ENCODE measurements at places on chromosomes 11 and 22.

- peak; percentile 84 for DNase-seq
Observed at GRCh38 chr22:24951942-24952836, at the start of gene KIAA1671. Gene KIAA1671 (plus strand): TSS chr22:24952716. CDS start chr22:25028000, 75,284 bp downstream.

- no peak for DNase-seq
Observed at GRCh38 chr11:75023446-75024067, 34.8 kb downstream of the NEU3 start.

DNA sequence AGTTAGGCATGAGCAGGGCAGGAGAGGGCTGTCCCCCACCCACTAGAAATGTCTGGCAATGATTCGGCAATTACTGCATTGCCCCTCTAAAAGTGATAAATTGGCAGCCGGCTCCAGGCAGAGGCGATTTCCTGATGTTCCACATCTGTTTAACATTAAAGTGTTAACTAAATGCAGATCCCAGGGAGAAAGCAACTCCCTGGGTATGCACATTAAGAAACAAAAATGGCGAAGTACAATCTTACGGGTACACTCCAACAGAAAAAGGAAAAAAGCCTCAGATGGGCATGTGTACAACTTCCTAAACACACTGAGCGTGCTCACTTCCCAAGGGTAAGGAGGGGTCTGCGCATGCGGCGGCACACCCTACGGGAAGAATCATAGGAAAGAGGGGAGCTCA is 314.4 kb downstream of the CASP12 start:
- DNase-seq, result no peak

- no peak for DNase-seq
Observed at GRCh38 chr11:6583584-6583983, 19.8 kb downstream of the RRP8 start.

- DNase-seq, result no peak
Observed at GRCh38 chr11:18733202-18733601, 7.2 kb upstream of the IGSF22 start.

GRCh38 chr11:1180947-1181391 is 23.2 kb downstream of the MUC5AC start:
- no peak for DNase-seq

GRCh38 chr11:100923555-100923954 is 206.1 kb downstream of the PGR start:
- DNase-seq, result no peak

DNA sequence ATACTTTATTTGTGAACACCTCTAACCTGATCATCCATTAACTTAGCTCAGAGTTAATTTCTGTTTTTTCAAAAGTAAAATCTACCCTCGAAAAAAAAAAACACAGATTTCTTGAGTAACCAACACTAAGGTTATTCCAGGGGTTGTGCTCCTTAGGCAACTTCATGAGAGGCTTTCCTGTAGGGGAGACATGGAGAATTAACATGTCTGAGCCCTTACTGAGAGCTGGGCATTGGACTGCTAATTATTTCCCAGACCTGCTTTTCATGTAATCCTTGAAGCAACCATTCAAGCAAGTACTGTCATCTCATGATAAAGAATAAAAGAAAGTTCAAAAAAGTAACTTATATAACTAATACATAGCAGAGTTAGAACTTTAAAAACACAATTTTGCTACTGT is 13.5 kb upstream of the UPB1 start:
- no peak for DNase-seq

DNA sequence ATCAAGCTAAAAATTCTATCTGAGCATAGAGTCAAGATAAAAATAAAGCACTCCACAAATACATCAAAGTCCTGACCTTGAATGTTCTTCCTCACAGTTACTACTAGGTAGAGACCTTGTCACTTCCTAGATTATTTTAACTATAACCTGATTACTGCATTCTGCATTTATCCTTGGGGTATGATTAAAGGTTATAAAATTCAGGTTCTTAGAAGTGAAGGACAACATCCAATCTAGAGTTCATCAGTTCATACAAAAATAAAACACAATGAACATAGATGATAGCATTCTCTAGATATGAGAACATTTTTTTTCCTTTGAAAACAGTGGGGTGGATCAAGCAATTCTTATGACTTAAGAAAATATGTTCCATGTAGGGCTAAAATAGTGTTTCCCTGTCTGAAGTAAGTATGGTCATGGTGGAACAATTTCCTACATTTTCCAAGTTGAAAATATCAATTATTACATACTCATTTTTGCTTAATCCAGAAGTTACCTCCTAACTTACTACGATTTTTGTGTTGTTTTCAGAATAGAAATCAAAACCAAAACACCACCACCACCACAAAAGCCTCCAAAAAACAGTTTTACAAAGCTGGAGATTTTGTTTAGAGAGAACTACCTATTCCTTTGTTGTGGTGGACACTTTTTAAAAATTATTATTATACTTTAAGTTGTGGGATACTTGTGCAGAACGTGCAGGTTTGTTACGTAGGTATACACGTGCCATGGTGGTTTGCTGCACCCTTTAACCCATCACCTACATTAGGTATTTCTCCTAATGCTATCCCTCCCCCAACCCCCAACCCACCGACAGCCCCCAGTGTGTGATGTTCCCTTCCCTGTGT is 112.0 kb upstream of the DDI1 start:
- no peak for DNase-seq

GRCh38 chr11:41039592-41039991 is 419.9 kb downstream of the LRRC4C start:
- DNase-seq, result no peak

DNA sequence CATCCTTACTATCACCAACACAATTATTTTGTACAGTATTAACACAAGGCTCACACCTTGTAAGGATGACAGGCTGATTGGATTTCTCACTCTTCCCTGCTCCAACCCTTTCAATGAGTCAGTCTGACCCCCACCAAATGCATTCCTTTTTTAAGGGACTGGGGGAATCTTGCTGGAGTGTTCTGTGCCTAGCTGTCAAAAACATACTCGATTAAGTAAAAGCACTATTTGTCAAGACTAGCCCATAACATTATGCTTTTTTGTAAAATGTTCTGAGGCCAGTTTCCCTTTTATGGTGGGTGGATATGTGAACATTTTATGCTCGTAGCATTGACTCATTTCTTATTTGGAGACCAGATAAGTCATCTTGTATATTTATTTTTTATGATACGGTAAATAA is 87.2 kb downstream of the PDHX start:
- no peak for DNase-seq

DNA sequence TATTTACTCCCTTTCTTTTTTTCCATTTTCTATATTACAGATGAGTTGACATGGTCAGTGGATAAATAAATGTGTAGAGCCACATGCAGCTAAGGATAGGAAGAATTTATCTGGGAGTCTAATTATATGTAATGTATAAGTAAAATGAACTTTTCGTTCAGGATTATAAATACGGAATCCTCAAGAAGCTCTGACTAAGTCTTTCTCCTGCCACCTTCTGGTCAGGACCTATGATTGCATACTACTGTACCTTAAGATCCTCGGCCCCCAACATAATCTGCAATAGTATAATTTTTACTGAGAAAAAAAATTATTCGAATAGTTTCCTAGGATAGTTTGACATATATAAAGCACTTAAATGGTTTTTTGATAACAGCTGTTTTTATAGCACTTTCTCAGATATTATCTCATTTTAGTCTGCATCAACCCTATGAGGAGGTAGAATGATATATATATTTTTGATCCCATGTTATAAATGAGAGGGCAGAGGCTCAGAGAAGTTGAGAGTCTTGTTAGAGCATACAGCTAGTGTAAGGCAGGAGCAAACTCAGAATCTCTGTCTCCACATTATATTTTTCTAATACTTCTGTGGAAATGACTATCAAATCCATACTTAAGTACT is 36.1 kb downstream of the CCDC90B start:
- DNase-seq, result no peak

DNA sequence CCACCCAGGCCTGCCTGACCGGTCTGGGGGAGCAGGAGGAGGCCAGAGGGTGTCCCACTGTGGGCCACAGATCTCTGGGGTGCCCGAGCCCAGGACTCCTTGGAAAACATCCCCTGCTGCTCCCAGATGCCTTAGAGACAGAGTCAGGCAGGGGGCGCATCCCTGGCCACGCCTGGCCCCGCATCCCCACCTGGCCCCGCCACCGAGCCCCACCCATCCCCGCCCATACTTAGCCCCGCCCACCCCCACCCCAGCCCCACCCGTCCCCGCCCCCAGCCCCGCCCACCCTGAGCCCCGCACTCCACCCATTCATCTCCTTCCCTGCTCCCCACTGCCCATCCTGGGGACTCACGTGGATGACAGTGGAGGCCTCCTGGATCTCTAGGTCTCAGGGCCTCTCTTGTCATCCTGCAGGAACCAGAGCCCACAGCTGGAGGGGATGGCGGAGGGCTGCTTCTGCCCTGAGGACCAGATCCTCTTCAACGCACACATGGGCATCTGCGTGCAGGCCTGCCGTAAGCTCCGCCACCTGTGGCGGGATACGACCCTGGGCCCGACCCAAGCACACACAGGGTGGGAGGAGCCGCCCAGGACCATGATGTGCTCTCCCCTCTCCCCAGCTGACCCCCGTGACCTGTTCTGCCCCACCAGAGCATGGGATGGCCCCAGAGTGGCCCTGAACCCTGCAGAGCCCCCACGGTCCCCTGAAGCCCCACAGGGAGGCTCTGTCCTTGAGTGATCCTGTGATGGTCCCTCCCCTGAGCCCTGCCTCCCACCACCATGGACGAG is 33.6 kb downstream of the MUC5B start:
- no peak for DNase-seq

GRCh38 chr22:26718905-26719304 is 61.5 kb downstream of the MIAT start:
- DNase-seq, result no peak

DNA sequence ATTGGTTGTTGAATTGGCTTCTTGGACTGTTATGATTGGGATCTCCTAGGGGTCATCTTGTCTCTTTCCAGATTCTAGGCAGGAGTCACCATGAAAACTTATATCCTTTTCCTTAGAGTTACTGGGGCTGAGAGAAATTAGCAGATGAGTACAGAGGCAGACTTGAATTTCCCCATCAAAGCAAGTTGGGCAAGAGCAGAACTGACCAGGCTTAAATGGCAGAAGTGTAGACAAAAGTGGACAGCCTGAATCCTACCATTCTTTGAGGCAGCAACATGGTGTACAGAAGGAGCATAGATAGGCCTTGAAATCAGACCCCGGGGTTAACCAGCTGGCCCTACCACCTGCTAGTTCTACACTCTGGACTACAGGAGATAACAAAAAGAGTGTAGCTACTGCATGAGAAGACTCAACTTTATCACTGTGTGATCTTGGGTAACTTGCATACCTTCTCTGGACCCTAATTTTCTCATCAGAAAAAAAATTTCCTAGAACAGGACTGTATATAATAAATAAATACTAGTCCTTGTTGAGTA is 427.4 kb upstream of the CADM1 start:
- no peak for DNase-seq

- DNase-seq, result no peak
Observed at GRCh38 chr11:72237112-72237931, 6.7 kb downstream of the PHOX2A start.

DNA sequence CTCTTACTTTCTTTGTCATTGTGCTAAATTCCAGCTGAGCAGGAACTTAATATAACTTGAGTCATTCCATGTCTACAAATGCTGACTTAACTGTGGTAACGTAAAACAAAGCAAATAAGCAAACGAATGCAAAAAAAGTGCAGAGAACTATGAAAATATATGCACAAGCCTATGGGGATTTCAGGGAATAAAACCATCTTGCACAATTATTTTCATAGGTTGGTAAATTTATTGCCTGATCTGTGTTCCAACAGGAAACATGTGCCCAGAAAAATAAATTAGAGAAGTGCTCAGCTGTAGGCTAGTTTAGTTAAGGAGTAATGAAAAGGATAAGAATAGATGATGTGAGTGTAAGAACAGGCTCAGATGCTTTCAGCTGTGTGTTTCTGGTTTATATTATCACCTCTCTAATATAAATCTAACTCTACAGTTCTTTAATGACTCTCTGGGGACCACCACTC is 1169.3 kb downstream of the LRRC4C start:
- DNase-seq, result no peak

GRCh38 chr11:3000032-3000961 is 8.2 kb upstream of the NAP1L4 start:
- DNase-seq, result no peak

DNA sequence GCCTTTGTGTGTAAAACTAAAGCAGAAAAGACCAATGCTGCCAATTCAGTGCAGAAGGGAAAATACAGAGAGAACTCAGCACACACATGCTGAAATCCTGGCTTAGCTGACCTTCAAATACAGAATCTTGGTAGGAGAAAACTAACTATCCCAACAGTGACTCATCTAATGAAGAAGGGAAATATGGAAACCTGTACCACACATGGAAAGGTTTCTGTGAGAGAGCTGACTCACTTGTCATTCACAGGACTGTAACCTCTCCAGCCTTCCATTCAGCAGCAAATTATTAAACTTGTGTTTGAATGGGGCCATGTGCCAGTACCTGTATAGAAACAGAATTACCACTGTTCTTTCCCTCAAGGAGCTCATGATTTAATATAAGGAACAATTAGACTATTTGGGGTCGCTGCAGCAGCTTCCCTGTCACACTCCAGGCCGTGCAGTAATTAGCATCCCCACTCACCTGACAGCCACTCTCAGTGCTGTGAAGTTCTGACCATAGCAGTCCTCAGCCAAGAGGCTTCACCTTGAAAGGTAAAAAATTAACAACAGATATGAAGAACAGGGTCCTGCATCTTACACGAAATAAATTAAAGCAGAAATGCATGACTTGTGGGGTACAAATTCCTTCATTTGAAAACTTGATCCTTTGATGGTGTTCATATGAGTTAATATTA is 53.9 kb downstream of the MSANTD4 start:
- DNase-seq, result no peak

DNA sequence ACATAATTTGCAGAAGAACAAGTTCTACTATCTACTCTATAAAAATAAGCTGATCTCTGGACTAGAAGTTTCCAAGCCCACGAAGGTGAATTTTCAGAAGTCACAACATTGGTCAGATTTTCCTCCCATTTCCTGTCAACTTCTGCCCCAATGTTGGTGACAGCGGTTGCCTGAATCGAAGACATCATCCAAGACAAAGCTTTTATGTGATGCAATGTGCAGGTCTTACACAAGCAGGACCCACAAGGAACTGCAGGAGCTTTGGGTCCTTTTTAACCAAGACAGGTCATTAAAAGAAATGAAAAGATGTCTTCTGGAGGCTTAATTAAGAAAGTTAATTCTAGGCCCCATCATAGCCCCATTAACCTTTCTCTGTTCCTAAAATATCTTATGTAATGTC is 125.6 kb upstream of the BLID start:
- DNase-seq, result no peak

DNA sequence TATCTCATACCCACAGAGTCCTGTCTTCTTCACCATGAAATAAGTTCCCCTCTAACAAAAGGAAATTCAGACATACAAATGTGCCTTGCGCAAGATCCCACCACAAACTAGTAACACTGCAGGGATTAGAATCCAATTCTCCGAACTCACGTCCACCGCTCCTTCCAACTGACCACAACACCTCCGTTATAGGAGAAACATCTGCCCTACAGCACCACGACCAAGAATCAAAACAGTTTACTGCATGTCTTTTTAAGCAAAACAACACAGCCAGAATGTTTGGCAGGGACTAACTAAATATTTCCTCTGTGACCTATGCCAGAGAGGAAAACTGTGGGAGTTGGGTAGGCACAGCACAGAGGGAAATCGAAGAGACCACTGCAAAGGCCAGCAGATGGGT is 72.7 kb upstream of the AKIP1 start:
- DNase-seq, result no peak

Measured in stimulated activated CD4-positive, alpha-beta T cell treated with anti-CD3 and anti-CD28 coated beads, TNF-alpha, amount 100 ng/mL, for 1 hour (primary cell).